Stimulated activated CD8-positive, alpha-beta memory T cell treated with anti-CD3 and anti-CD28 coated beads, Interleukin-2, amount 100 ng/mL, for 1 hour (primary cell): ENCODE measurements at places on chromosomes 11 and 22.

DNA sequence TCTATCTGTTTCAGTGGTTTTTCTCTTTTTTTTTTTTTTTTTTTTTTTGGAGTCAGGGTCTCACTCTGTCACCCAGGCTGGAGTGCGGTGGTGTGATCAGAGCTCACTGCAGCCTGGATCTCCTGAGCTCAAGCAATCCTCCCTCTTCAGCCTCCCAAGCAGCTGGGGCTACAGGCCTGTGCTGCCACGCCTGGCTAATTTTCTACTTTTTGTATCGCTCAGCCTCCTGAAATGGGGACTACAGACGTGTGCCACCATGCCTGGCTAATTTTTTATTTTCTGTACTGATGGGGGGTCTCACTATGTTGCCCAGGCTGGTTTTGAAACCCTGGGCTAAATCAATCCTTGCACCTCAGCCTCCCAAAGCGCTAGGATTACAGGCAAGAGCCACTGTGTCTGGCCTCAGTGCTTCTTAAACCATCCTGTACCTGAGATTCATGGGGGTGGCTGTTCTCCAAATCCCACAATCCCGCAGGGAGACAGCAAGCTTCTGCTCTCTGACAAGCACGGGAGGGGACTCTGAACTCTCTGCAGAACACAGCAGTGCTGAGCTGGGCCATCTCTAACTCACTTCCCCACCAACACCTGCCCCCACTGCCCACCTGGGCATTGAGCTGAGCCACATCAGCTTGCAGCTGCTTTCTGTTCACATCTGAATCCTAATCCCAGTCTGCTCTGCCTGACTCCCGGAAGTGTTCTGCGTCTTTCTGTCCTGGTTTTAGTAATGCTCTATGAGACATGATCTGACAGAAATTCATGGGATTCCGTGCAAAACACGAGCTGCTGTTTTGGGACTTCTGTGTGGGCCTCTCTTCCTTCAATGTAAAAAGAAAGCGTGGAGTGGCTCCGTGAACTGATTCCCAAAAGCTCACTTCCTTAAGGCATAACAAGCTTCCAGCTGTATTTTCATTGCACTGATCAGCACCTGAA lies 400.0 kb downstream of the LARGE1 start:
- DNase-seq: no peak

DNA sequence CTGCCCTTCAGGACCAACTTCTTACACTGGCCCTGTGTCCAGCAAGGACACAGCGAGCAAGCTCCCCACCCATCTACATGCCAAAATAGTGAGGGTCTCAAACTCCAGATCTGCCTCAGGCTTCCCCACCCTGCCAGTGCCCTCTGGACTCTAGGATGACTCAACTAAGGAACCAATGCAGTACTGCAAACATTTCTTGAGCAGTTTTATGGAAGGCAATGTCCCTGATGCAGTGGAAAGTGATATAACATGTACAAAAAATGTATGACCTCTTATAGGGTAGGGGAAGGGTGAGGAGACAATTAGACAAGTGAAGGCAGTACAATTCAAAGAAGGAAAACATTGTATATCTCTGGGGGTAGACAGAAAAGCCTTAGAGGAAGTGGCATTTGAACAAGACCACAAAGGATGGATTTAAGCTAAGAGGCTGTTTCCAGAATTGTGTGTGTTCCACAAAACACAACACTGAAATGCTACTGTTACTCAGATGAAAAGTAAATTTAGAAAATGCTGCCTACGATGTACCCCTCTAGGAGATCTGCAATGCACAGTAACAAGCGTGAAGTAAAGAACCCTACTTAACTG lies 47.3 kb downstream of the RAB30 start:
- no peak for DNase-seq

GRCh38 chr22:44723801-44724200 lies 21.8 kb downstream of the PRR5 start:
- no peak for DNase-seq

DNA sequence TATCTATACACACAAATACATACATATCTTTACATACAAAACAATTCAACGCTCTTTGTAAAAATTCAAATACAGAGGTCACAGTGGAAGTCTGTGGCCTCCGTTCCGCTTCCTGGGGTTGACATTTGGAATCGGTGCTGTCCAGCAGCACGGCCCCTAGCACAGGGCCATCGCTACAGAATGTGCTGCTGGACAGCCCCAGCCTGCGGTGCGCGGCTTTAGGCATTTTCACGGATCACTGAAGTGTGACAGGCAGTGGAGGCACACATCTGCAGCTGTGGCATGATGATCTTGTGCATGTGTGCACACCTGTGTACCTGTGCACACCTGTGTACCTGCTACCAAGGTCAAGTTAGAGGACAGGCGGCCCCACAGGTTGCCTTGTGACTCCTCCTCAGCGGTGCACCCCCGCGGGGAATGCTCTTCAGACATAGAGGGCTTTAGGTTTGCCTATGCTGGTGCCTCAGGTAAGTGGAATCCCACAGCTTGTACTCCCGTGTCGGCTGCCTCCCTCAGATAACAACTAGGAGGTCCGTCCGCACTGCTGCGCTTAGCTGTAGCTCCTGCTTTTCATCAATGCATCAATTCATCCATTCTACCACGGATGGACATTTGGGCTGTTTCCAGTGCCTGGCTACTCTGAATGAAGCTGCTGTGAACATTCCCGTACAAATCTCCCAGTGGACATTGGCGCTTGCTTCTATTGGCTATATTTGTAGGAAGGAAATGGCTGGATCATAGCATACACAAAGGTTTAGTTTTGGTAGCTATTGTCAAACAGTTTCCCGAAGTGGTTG lies 29.9 kb downstream of the GAL start:
- no peak for DNase-seq

GRCh38 chr11:101618709-101619108 lies 34.9 kb upstream of the TRPC6 start:
- no peak for DNase-seq

- no peak for DNase-seq
These were observed 34.3 kb downstream of the MTMR3 start for GRCh38 chr22:29917052-29917902.

DNA sequence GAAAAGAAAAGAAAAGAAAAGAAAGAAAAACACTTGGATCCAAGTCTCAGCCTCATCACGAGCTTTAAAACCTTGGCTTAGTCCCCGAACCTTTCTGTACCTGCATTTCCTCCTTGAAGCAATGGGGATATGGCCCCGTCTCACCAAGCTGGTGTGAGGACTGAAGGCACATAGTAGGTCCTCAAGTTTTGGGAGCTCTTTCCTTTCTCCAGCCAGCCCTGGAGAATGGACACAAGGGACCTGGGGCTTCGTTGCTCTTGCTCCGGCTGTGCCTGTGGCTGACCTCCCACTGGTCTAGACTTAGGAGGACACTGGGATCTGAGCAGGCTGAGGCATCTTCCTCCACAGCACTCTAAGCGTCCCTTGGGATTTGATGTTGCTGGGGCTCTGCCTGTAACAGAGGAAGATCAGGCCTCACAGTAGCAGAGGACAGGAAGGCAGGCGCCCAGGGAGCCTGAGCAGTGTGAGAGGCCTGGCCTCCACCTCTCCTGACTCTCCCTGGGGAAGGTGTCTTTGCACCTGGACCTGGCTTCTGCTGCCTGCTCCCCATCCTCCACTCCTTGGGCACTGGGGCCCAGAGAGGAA lies 32.8 kb downstream of the KCNC1 start:
- no peak for DNase-seq
